ENCODE measurements at places on chromosomes 4 and X.
A peak's percentile ranks its signal among the peaks of the same experiment; 100 is the strongest.

DNA sequence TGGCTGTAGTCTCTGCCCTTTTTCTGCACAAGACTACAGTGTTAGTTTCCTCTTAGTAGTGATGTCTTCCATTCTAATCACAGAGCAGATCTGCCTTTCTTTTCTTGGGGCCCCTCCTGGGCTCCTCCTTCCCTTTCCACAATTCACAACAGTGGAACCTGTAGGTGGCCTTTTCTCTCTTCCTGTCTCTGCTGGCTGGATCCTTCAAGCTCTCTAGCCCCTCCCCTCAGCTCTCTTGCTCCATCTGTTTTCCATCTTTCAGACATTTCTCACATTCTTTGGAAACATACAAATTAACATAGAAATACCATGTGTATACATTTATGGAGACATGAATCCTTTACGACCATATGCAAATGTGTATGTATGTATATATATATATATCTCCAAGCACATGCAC lies 304 bp upstream of the SPIN2A start:
- DNase-seq, result no peak

DNA sequence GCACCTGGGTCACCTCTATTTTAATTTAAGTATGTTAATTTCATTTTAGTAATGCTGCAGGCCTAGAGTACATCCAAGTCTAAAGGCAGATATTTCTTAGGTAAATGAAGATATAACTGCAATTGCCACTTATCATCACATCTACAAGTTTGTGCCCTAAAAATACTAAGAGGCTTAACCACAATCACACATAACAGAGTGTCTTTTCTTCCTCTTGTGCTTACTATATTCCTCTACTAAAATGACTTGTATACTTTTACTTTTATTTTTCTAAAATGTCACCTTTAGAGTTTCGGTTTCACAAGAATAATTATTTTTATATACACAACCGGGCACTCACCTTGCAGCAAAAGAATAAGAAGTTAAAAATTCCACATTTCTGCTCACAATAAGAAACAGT lies 77.9 kb downstream of the EFHC2 start:
- DNase-seq, result no peak

DNA sequence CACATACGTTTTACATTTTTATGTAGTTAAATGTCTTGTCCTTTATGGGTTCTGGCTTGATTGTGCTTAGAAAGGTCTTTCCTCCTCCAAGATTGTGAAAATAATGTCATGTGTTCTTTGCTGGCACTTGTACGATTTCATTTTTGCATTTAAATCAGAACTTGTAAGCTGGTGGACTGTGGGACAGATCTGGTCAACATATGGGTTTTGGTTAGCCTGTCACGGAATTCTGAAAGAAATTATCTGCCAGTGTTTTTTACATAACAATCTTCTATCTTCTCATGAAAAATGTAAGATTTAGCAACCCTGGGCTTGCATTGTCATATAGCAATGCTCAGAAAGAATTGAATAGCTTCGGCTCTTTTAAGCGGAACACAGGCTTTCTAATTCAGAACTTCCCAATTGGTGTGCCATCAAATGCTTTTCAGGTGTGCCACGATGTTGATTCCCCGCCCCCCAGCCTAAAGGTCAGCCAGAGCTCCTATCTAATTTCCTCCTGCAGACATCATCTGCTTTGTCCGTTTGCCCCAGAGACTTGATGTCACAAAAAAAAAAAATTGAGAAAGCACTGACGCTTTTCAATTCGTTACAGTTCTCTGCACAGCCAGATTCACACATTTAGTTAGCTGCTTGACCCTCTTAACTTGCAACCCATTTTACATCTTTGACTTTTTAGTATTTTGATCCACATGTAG lies 16.2 kb downstream of the AFF1 start:
- DNase-seq, result no peak

DNA sequence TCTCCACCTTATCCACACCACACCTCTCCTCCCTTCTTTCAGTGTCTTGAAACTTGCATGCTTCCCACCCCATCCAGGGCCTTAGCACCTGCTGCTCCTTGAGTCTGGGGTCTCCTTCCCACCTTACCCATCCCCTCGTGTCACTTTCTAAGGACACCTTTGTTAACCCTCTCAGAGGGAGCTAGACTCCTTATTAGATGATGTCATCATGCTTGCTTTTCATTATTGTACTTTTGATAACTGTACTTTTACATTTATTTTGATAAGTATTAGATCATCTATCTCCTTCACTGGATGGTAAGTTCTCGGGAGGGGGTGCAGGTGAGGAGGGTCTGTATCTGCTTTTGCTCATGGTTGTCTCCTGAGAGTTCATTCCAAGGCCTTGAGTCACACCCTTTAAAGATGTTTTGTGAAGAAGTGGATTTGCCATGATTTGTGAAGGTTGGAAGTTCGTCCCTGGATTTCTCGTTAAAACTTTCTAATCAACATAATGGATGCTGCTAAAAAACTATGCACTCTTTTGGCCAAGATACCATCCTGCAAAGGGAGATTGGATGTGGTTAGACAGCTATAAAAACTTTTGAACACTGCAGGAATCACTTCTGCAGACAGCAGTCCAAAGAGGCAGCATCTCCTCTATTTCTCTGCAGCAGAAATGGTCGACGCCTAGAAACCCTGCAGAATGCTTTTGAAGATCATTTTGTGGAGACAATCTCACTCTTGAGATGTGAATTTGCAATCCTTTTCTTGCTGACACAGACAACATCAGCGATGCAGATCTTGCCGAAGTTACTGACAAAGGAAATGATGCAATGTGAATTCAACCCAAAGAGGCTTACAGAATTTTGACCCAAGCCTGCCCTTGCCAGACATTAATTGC lies 69.6 kb downstream of the ENPP6 start:
- no peak for DNase-seq

GRCh38 chr4:8079031-8079885 lies 79.4 kb downstream of the ABLIM2 start:
- DNase-seq, result no peak

GRCh38 chr4:32488690-32489089 lies 1768.5 kb downstream of the PCDH7 start:
- DNase-seq, result no peak

DNA sequence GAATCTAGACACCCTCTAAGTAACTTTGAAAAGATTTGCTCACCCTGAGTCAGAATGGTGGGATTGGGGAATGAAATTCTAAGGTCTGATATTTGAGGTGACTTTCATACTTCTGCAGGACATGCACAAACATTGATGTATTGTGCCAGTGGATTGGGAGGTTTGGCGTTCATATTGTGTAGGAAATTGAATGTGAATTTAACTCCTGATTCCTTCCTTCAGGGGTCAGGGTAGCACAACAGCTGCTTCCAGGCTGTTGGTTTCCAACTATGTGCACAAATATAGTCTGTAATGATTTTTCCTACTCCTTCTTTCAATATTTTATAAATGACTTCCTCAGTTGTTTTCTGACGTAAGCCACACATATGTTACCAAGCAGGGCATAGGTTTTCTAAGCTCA lies 3.1 kb downstream of the IL1RAPL1 start:
- no peak for DNase-seq

- no peak for DNase-seq
Observed at GRCh38 chr4:152278505-152279233, 257.2 kb downstream of the FBXW7 start.

DNA sequence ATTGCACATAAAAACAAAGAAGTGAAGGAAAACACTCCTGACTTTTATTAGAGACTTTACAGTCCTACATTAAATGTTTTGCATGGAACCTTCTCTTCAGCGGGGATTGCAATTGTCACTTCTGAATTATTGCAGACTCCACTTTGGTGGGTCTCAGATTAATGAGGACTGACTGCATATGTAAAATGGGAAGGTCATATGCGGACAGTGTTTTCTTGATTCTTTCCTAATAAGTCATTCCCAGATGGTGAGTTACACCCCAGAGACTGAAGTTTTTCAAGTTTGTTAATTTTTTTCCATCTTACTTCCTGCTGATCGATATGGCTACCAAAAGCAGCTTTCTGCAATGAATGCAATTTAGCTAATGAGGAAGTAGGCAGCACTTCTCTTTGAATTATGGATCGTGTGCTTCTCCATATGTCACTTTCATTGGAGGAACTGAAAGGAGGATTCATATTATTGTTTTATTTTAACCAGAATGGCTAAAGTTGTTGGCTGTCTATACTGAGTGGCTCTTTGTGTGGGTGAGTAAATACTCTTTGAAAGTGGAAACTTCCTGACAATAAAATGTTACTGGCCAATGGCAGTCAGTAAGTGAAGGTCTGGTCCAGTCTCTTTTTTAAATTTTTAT lies 119.3 kb upstream of the CLNK start:
- DNase-seq, result no peak

GRCh38 chr4:108345862-108346817 lies 177.4 kb upstream of the LEF1 start:
- DNase-seq, result no peak

DNA sequence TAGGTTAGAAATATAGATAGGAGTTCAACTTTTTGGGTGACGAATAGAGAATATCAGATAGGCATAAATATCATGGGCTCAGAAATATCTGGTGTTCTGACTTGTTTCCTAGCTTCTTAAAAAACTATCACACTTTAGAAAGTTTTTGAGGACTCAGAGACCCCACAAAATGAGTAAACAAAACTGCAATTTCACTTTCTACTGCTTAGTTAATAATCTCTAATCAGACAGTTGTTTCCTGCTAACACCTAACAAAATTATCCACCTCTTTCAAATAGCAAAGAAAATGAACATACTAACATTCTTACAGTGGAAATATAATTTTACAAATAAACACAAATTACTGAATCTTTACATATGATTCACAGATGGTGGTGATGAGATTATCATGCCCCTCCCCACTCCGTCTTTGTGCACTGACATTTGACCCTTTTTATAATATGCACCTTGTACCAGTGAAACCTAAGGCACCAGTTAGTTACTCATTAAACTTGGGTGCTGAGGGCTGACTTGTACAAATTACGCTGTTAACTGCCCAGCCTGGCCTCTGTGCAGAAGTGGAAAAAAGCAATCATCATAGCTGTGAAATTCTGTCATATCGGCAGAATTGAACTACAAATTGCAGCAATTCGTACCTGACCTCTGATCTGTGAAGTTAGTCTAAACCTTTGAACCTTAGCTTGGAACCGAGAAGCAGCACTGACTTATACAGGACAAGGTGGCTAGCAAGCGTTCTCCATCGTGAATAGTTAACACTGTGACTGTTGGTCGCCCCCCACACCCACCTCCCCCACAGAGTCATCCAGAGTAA lies 138.7 kb downstream of the CHRNA9 start:
- no peak for DNase-seq

GRCh38 chr4:149120331-149121022 lies 678.3 kb upstream of the NR3C2 start:
- DNase-seq, result no peak

- no peak for DNase-seq
Observed at GRCh38 chr4:165398570-165398969, 19.8 kb downstream of the CPE start.

DNA sequence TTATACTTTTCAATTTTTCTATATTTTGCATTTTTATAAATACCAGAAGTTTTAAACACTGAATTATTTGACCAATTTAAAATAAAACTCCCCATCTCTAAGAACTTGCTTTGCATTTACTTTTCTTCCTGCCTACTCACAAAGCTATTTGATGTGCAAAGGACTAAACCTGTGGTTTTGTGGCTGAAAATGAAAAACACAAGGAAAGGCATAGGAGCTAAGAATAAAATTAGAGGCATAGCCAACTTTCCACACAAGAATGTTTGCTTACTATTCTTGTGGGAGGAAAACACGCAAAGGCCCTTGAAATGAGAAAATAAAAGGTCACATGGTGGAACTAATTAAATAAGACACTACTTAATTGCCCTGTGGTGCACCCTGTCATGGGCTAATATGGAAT lies 221.2 kb downstream of the KLHL13 start:
- DNase-seq, result no peak

DNA sequence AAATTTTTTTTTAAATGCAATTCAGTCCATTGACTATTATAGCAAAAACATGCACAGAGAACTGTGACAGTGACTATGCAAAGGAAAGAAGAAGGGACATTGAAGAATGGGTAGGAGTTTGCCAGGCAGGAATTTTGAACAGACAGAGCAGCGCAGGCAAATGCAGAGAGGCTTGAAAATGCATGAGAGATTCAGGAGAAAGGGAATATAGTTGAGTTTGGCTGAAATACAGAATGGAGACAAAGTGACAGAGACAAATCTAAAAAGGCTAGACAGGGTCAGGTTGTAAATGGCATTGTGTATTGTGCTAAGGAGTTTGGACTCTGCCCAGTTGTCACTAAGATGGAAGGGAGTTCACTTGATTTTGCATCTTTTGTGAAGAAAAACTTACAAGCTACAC lies 42.4 kb upstream of the IL21 start:
- DNase-seq, result no peak

- DNase-seq, result no peak
Observed at GRCh38 chr4:175421506-175421905, 390.6 kb downstream of the GPM6A start.

GRCh38 chrX:102659790-102660757 lies 8.8 kb downstream of the GPRASP1 start:
- DNase-seq, result peak; percentile 75

DNA sequence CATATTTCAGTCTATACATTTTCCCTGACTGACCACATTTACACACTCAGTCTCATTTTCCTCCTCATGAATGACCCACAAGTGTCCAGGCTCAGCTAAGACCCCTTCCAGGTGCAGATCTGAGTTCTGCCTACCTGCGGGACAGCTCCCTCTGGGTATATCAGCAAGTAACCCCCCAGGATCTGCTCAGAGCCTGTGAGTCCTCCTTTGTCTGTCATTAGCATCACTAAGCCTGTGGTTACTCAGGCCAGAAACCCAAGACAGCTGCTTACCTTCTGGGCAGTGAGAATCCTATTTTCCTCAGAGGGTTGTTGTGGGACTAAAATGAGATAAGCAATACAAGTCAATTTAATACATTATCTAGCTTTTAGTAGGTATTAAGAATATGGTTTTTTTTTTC lies 487.6 kb upstream of the BOD1L1 start:
- no peak for DNase-seq

DNA sequence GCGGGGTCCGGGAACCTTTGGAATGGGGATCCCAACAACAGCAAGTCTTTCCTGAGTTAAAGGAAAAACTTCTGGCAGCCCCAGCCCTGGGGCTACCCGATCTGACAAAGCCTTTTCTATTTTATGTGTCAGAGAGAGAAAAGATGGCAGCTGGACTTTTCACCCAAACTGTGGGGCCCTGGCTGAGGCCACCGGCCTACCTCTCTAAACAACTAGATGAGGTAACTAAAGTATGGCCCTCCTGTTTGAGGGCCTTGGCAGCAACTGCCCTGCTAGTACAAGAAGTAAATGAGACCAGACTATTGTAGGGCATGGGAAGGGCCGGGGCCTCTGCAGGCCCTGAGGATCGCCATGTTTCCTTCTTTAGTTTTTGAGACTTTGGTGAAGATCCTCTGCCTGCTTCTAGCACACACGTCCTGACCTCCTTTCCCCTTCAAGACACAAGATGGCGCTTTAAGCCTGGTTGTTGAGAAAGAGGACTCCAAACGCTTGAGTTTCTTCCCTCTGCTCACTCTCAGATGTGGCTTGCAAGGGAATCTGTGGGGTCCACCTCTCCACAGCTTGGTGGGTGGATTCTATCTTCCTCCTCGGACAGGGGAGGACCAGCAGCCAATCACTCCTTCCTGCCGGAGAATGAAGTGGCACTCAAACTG lies 18.5 kb upstream of the DRD5 start:
- DNase-seq, result no peak
